ENCODE measurements at places on chromosomes 2 and 18.
A peak's percentile ranks its signal among the peaks of the same experiment; 100 is the strongest.

DNA sequence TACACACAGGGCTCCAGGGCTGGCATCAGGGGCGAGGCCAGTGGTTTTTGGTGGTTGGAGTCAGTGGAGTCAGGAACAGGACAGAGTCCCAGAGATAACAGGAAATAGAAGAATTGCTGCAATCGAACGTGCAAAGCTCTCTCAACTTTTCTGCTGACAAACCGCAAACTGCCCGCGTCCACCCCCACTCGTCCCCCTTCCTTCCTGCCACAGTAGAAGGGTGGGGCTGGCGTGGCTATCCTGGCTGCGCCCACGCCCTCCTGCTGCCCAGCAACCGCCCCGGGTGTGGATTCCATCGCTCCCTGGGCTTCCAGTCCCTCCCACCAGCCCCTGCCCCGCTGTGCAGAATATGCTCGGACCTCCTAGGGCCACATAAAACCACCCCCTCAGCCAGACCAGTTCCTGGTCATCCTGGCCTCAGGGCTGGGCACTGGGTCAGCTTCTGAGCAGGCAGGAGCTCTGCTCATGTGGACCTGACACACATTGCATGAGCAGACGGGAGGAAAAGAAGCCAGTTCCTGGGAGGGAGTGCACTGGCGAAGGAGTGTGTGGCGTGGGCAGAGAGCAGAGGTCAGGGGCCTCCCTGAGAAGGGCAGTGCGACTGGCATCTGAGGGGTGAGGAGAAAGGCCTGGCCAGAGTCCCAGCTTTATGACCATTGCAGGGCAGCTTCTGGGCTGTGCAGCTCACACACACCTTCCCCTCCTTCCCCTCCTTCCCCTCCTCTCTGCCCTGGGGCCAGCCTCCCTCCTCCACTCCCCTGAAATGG lies 85.4 kb upstream of the ATG16L1 start:
- DNase-seq = peak; percentile 36

GRCh38 chr2:235278771-235279355 lies 215.0 kb upstream of the AGAP1 start:
- DNase-seq = peak; percentile 45

- DNase-seq = no peak
These were observed 324.2 kb upstream of the HS6ST1 start for GRCh38 chr2:128642821-128643220.

DNA sequence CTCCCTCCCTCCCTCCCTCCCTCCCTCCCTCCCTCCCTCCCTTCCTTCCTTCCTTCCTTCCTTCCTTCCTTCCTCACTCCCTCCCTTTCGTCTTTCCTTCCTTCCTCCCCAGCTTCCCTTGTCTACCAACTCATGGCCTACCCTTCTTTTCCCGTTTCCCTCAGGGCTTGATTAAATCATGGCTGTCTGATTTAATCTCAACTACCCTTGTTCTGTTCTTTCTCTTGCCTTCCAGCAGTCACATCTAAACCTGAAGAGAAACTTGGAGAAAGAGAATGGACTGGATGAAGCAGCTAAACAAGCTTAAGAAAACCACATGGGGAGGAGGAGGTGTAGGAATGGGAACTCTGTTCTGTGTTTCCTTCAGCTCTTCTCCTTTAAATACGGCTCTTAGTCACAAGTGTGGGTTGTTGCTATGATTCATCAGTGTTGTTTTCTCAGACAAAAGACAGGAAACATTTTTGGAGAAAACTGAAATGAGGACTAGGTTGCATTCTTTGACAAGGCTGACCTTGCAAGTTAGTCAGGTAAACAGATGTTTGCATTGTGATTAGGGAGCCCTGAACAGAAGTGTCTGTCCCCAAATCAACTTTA lies 177.9 kb downstream of the LRRTM1 start:
- DNase-seq = peak; percentile 3

GRCh38 chr2:239589270-239589825 lies 188.5 kb upstream of the HDAC4 start:
- no peak for DNase-seq

DNA sequence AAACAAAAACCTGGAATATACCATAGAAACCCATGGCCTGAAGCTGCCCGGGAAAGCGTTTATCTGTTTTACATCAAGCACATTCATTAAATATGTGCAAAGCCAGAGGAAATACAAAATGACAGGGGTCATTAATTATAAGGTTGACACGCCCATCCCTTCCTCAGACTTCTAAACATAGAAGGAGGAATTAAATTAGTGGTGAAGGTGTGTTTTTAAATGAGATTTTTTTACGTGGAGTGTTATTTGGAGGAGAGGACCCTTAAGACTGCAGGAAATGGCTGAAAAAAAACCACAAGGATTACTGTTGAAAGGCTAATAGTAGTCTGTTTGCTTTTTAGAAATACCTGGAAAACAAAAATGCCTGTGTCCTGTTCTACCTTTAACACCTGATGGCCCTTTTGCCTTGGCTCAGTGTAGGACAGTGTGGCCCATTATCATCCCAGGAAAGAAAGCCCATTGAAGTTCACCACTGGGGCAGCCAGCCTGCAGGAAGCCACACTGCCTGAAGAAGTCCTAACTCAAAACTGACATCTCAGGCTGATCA lies 123.2 kb downstream of the EPHA4 start:
- no peak for DNase-seq

DNA sequence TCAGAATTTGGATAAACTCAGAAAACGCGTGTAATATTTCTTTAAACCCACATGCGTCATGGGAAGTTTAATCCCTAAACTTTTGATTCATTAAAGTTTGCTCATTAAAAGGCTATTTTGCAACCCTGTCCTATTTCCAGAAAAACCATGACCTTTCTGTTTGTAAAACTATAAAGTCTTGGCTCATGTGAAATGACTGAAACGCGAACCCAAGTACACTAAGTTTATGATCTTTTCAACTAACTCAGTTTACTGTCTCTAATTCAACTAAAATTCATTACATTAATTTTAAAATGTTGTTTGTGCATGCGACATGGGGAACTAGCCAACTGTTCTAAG lies 3.9 kb upstream of the RPL31 start:
- no peak for DNase-seq

DNA sequence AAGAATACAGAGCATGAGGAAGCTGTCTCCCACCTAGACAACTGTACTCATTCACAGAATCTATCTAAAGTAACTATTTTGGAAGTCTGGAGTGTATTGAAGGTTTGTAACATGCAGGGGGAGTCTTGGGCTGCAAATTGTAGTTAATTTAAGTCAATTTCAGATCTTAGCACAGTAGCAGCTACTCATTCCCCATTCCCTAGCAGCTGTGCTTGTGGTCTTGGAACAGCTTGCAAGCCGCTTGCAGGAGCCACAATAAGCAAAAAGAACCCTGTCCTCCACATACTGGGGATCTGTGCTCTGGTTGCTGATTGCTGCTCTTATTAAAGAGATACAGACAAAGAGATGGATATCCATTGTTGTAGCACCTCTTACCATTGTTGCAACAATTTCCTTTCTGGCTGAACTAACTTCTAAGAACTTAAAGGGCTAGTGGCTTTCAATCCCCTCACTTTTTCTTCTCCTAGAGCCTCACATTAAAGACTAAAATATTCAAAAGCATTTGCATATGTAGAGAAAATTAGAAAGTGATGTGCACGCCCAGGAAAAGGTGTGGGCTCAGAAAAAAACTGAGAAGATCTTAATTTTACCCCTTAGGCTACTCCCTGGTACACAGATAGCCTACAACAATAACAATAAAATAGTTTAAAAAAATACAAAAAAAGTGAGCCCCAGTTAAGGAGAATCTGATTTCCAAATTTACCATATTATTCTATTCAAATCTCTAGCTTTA lies 1775.1 kb upstream of the PIK3C3 start:
- peak; percentile 6 for DNase-seq

DNA sequence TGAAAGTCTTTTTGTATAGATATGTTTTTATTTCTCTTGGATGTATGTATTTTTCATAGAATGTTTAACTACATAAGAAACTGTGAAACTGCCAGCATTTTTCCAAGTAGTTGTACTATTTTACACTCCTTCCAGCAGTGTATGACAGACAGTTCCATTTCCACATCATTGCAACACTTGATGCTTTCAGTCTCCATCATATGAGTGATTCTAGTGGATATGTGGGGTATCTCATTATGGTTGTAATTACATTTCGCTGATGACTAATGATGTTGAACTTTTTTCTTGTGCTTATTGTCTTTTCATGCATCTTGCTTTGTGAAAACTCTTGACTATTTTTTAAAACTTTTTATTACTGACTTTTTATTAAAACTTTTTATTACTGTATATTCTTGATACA lies 101.4 kb downstream of the ARHGAP28 start:
- no peak for DNase-seq

GRCh38 chr18:76391038-76391437 lies 104.0 kb downstream of the ZNF516 start:
- DNase-seq = no peak

- DNase-seq = peak; percentile 81
These were observed 142.3 kb upstream of the ITGA6 start for GRCh38 chr2:172285010-172285621.

DNA sequence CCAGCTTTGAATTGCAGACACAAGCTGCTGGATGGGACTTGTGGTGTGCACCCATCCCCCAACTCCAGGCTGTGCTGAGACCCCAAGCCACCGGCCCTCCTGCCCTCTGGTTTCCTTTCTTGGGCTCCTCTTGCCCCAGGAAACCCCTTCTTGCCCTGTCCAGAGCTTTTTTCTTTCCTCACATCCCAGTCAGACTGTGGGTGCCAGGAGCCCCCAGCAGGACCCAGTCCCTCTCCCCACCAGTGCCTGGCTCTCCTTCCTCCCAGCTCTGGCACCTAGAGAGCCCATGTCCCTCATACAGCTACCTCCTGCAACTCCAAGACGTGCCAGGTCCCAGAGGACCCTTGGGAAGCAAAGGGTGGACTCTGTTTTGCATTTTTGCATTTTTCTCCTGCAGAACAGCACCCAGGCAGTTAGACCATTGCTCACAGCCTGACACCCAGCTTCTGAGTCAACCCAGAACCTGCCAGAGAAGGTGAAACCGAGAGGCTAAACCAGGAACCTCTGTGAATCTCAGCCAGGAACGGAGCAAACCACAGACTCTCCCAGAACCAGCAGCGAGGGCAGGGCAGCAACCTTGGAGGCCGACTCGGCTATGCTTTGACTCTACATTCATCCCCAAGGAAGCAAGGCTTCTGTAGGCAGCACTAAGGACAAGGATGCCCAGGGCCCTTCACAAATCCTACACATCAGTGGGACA lies 221.1 kb downstream of the ANAPC1 start:
- DNase-seq = peak; percentile 54

DNA sequence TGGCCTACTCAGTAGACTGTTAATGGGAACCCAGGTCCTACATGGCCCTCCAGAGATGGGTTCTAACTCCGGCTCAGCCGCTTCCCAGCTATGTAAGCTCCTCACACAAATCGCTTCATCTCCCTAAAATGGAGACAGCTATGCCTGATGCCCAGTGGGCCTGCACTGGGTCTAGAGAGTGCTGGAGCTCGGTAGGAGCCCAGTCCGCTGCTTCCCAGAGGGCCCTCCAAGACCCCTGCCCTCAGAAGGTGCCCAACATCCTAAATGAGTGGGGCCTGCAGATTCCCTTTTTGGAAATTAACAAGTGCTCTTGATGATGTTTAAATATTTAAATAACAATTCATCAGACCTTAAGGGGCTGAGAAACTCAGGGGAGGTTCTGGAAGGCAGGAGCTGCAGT lies 47.1 kb downstream of the HS1BP3 start:
- no peak for DNase-seq

DNA sequence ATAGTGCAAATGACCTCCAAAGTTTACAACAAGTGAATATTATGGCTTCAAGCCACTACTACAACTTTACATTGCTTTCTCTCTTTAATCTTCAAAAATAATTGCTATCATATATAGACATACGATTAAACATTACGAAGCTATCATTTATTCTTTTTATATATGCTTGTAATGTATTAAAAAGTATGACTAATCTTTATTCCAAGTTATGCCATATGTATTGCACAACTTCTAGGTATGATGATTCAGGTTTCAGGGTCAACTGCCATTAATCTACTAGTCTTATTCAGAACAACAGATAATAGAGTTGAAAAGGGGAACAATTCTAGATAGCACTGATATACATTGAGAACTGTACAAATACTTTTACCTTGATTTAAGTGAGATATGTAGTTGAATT lies 506.2 kb upstream of the TMEFF2 start:
- no peak for DNase-seq

DNA sequence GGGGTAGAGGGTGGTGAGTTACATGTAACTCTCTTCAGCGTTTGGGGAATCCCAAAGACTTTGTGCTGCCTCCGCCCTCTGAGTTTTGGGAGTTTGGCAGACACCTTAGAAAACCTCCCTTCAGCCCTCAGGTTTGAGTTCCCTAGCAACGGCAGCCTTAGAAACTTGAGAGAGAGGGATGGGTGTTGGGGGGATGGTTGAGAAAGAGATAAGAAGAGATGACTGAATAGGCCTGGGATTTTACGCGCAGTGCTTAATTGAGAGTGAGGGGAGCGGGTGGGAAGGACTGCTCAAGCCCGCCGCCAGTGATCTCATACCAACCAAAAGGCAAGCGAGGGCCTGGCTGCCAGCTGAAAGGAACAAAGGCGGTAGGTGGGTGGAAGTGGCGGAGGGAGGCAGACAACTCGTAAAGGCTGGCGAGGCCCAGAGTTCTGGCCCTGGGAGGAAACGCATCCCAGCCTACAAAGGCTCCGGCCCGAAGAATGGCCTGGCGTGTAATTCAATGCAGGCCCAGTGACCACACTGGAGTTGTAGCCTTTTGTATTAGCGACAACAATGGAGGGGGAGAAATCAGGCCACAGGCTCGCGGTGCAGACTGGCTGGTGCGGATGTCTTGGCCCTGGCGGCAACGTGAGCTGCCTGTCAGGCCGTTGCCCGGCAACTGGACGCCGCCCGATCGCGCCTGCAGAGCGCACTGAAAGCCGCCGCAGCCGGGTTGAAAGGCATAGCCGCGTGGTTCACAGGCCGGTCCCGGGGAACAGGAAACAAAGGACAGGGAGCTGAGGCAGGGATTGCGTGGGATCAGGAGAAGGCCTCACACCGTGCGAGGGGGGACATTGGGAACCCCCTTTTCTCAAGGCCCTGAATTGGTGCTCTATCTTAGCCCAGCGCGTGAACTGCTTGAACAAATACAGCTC lies 39.9 kb upstream of the DARS1 start:
- peak; percentile 68 for DNase-seq

DNA sequence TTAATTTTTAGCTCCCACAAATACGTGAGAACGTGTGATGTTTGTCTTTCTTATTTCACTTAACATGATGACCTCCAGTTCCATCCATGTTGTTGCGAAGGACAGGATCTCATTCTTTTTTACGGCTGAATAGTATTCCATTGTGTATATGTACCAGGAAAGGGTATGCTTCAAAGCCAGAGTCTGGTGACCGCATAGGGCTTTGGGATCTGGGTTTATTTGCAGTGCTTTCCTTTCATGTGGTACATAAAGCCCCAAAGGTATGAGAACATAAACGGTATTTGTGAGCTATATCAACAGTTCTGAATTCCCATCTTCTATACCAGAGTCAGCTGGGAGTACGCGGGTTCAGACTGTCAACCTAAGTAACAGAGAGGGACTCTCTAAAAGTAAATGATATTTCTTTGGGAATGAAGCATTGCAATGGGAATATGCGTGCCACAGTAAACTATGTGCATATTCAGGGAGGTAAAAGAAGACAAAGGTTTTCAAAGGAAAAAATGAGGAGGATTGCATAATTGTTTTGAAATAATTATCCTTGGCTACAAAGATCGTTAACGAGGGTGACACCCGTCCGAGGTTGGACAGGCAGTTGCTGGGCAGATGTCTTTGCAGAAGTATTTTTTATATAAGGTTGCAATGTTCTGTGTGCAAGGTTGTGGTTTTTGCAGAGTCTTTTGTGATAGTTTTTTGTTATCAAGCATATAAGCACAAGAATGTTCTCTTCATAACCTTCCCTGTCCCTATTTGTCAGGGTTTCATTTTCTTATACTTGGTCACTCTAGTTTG lies 24.4 kb downstream of the CRYGD start:
- no peak for DNase-seq
